ENCODE measurements at places on chromosomes 13 and 19. TPM values are rescaled to one million over a fixed set of nuclear protein-coding genes. Genes with fewer than 3 reads are reported as not detected.

CPAMD8 gene
- total RNA-seq: 0.30 TPM

FCGBP gene
- total RNA-seq: under 0.01 TPM

CBARP gene
- 2.6 TPM for total RNA-seq

TMEM238 gene
- 0.65 TPM for total RNA-seq

WDR88 gene
- total RNA-seq: not detected

SMIM24 gene
- total RNA-seq: not detected

MCEMP1 gene
- not detected for total RNA-seq
